Cardiac muscle cell (in vitro differentiated cells and primary cell): ENCODE measurements at places on chromosomes 2 and 18.

- no peaks in the 10 kb centered on the region for H3K4me1 ChIP-seq
- no peaks in the 10 kb centered on the region for H3K27me3 ChIP-seq
- no peak overlapping the region for H3K4me3 ChIP-seq
- no peak overlapping the region for H3K27ac ChIP-seq
- no peak for DNase-seq
Measured at GRCh38 chr2:28378679-28379584, 13.7 kb upstream of the FOSL2 start.

DNA sequence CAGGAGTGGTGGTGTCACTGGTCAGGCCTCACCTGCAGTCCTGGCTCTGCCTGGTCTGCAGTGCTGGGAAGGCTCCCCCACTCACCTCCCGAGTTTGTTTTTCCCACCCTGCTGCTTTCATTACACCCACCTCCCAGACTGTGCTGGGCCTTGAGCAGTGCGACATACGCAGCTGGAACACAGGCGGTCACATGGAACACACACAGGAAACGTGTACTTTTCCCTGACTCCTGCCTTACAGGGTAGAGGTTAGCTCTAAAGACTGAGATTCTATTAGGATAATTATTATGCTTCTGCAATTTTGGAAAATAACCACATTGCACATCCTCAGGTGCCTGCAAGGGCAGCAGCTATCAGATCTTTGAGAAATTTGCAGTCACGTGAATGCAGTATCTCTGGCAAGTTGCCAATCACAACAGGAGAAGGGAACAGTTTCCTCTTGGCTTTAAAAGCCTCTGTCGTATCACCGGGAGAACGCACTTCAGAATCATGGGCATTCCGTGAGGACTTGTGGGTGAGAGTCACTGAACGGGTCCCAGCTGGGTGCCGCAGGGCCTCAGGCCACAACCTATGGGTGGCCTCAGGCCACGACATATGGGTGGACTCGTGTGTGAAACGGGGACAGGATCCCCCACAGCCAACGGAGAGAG, 136.5 kb downstream of the ZNF236 start:
- H3K27me3 ChIP-seq: no peaks in the 10 kb centered on the region
- peak; percentile 44 for DNase-seq
- H3K27ac ChIP-seq: peak overlapping the region; percentile 18
- no peak overlapping the region for H3K4me3 ChIP-seq

- H3K27ac ChIP-seq: no peak overlapping the region
- DNase-seq: no peak
- no peaks in the 10 kb centered on the region for H3K36me3 ChIP-seq
Measured at GRCh38 chr2:75025633-75026380, 67.4 kb downstream of the POLE4 start.

DNA sequence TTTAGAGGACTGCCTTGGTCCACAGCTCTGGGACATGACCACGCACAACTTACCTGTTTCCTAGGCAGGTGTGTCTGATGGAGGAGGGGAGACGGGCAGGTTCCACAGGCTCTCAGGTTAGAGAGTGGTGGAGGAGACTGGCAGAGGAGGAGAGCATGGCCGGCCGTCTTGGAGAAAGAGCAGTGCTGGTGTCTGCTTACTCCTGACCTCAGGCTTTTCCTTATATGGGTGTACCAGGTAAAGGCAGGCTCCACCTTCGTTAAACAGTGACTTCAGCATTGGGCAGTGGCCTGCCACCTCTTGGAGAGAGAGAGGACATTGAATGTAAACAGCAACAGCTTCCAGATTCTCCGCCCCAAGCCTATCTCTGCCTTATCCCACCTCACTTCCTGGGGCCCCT, at the start of gene CAPN13:
TSS of gene CAPN13 (minus strand) at position 198 of the 400 bp plus-strand sequence. CDS start 20,121 bp downstream, outside the sequence.
- DNase-seq: no peak
- no peak within 1 kb of the TSS for H3K27ac ChIP-seq
- no peaks in the 10 kb centered on the region for H3K4me1 ChIP-seq
- H3K4me3 ChIP-seq: no peak within 1 kb of the TSS

DNA sequence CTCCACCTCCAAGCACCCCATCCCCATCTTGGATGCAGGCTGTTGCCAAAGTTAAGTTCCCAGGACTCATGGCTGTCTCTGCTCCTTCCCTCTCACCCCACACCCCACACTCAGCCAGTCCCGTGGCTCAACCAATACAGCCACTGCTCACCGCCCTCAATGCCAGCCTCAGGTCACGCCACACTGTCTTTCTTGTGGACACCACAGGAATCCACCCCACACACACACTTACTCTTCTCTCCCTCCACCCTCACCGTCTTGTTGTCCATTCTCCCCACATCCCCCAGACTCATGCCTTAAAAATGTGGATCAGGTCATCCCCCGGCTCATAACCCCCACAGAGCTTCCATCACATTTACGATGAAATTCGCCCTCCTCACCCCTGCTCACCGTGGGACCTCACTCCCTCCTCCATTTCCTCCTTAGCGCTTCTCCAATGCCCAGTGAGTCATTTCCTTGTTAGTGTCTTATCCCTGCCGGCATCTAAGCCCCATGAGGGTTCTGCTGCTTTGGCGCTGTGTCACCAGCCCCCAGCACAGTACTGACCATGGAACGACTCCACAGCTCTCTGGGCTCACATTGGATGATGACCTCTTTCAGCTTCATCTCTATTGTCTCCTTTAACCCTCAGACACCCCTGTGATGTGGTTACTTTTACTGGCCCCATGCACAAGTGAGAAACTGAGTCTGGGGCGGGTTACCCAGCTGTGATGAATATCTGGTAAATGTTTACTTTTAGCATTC, 13.8 kb downstream of the MLPH start:
- H3K27ac ChIP-seq: no peak overlapping the region
- H3K36me3 ChIP-seq: no peaks in the 10 kb centered on the region
- H3K4me1 ChIP-seq: no peaks in the 10 kb centered on the region
- no peaks in the 10 kb centered on the region for H3K27me3 ChIP-seq
- H3K4me3 ChIP-seq: no peak overlapping the region

GRCh38 chr2:101844055-101844635, 146.6 kb downstream of the MAP4K4 start:
- peaks cover 53% of the 10 kb centered on the region for H3K36me3 ChIP-seq
- H3K4me3 ChIP-seq: no peak overlapping the region
- peak; percentile 38 for DNase-seq
- no peak overlapping the region for H3K27ac ChIP-seq
- H3K27me3 ChIP-seq: no peaks in the 10 kb centered on the region

- H3K4me1 ChIP-seq: no peaks in the 10 kb centered on the region
- no peaks in the 10 kb centered on the region for H3K27me3 ChIP-seq
- no peak overlapping the region for H3K4me3 ChIP-seq
- H3K36me3 ChIP-seq: peaks cover 5% of the 10 kb centered on the region
- no peak overlapping the region for H3K27ac ChIP-seq
- DNase-seq: no peak
Measured at GRCh38 chr18:79525556-79526467, 130.1 kb downstream of the NFATC1 start.

GRCh38 chr2:65562890-65563289, 130.5 kb upstream of the SPRED2 start:
- no peak overlapping the region for H3K27ac ChIP-seq
- H3K27me3 ChIP-seq: peaks cover 29% of the 10 kb centered on the region
- DNase-seq: no peak
- no peak overlapping the region for H3K4me3 ChIP-seq
- H3K4me1 ChIP-seq: no peaks in the 10 kb centered on the region
